Hematopoietic multipotent progenitor cell (in vitro differentiated cells): ENCODE measurements at places on chromosomes 3 and 15. TPM values are rescaled to one million over a fixed set of nuclear protein-coding genes. Genes with fewer than 3 reads are reported as not detected.

The CDC25A gene
- 5.9 TPM for total RNA-seq

The SH2D7 gene
- not detected for total RNA-seq

DNA sequence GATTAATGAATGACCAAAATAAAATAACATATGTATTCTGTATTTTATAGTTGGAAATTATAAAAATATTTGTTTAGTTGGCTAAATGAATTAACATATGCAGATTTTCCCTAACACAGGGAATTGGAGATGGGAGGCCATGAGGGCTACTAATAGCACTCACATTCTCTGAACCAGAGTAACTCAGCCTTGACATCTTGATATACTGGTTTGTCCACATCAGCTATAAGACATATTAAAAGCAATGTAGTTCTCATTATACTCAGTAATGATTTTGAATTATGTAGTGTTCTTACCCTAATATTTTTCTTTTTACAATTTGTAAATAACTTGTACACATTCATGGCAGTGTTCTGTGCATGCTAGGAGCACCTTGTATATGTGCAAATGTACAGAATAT lies 255.9 kb downstream of the EPHA6 start:
- no peak for DNase-seq

DNA sequence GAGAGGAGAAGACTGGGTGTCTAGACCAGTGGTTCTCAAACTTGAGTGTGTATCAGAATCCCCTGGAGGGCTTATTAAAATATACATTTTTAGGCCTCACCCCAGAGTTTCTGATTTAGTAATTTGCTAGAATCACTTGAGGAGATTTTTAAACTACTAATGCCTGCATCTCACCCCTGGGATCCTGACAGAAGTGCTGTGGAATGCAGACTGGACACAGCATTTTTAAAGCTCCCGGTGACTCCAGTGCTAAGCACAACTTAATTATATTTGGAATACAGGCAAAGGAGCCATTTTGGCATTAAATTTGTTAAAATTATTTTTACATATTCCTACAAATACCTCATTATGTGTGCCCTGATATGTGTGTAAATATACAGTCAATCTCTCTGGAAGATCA lies 26.7 kb upstream of the COL6A6 start:
- DNase-seq: no peak

DNA sequence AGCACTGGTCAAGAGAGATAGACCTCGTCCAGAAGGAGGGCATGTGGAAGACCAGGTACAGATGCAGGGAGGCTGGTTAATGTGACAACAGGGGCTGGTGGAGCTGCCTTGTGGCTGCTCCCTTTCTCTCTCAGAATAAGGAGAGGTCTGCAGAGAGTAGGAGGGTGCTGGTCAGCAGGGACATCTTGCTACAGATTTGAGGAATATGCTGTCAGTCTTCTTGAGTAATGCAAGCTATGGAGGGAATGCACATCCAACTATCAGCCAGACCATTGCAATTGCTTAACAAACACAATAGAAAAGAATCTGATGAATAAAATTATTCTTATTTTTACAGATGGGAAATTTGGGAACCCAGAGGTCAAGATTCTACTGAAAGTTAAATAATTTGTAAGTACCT lies 20.3 kb upstream of the SIAH2 start:
- no peak for DNase-seq
